Activated naive CD4-positive, alpha-beta T cell treated with Interleukin-2 at 50 U/mL for 16 hours (primary cell): ENCODE measurements at places on chromosomes 13 and 19.
A peak's percentile ranks its signal among the peaks of the same experiment; 100 is the strongest.

GRCh38 chr19:30450835-30451321, 78.7 kb downstream of the ZNF536 start:
- DNase-seq: no peak

GRCh38 chr13:57629821-57630235, 1.7 kb upstream of the PCDH17 start:
- peak; percentile 42 for DNase-seq

- DNase-seq: no peak
These were observed 16.2 kb downstream of the PCID2 start for GRCh38 chr13:113192279-113192678.

DNA sequence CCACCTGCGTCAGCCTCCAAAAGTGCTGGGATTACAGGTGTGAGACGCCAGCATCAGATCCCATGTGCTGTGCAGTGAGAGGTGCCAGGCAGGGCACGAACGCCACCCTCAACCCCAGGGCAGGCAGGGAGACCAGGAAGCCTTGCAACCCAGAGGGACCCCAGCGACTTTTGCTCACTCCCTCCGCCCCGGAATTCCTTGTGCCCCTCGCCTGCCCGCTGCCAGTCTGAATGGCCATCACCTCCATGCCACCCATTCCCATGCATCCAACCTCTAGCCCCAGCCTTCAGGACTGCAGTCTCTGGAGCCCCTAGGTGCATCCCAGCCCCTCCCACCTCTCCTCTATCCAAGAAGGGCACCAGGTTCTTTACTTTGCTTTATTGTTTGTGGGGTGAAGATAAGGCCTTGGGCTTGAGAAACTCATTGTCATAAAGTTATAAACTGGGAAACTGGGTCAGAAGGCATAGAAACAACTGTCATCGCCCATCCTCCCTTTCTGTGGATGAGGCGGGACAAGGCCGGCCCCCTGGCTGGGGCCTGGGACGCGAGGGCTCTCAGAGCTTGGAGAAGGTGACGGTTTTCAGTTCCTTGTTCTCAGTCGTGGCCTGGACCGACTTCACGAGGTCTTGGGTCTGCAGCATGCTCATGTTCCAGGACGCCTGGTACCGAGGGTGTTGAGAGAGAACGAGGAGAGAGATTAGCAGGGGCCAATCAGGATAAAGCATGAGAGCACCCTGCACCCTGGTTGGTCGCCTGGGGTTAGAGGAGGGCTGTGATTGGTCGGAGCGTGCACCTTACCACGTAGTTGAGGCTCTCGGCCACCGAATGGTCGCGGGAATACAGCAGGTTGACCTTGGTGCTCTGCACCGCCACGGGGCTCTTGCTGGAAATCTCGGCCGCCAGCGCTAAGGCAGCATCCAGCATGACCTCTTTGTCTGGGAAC, 2.6 kb upstream of the LGALS4 start:
- DNase-seq: no peak

DNA sequence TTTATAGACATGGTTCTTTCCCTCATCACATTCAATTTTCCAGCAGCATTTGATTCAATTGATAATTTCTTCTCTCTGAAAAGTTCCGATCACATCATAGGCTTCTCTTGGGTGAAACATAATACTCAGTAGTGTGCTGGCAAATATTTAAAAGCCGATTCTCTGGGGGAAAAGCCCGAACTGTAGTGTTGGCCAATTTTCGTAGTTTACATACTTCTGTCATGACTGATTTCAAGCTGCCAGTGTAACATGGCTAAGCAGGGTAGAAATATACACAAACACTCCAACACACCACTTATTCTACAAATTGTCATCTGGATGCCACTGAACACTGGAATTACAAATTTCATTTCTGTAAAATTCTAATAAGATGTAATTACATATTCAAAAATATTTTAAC, 56.1 kb upstream of the FREM2 start:
- no peak for DNase-seq

DNA sequence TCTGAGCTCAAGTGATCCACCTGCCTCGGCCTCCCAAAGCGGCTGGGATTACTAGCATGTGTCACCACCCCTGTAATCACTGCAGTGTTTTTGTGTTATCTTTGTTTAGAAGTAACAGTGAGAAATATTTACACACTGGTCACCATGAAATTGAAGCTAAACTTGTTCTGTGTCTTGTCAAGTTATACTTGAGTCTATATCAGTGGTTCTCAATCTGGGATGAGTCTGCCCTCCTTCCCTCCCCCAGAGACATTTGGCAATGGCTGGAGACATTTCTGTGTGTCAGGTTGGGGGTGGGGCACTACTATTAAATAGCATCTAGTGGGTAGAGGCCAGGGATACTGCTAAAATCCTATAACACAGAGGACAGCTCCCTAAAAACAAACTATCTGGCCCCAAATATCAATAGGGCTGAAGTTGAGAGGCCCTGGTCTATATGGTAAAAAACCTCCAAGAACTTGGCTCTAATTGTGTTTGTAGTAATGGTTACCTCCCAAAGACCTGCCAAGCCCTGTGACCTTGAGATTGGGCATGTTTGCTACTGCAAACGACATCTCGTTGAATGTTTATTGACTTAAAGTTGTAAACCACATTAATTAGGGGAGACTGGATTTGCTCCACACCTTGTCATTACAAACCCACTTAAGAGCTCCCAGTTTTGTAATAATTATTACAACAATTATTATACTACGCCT, 6.9 kb downstream of the CTU1 start:
- DNase-seq: no peak

DNA sequence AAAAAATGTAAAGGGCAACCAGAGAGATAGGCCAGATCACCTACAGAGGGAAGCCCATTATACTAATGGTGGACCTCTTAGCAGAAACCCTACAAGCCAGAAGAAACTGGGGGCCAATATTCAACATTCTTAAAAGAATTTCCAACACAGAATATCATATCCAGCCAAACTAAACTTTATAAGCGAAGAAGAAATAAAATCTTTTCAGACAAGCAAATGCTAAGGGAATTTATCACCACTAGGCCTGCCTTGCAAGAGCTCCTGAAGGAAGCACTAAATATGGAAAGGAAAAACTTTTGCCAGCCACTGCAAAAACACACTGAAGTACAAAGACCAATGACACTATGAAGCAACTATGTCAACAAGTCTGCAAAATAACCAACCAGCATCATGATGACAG, 28.4 kb downstream of the VSTM2B start:
- DNase-seq: no peak

- DNase-seq: no peak
These were observed 34.9 kb downstream of the ZNF726 start for GRCh38 chr19:23949611-23950010.

DNA sequence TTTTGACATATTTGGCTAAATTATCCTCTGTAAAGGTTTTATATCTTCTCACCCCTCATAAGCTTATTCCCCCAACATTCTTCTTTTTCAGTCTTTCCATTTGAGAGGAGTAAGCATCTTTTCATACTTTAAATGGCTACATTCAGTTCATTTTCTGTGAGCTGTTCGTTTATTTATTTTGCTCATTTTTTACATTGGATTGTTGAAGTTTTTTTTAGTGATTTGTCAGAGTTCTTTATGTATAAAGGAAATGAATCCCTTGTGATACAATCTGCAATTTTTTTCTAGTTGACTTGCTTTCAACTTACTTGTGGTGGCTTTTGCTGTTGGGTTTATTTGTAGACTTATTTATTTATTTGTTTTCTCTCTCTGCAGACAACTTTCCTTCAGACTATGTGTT, 250.3 kb downstream of the DLEU7 start:
- DNase-seq: no peak

DNA sequence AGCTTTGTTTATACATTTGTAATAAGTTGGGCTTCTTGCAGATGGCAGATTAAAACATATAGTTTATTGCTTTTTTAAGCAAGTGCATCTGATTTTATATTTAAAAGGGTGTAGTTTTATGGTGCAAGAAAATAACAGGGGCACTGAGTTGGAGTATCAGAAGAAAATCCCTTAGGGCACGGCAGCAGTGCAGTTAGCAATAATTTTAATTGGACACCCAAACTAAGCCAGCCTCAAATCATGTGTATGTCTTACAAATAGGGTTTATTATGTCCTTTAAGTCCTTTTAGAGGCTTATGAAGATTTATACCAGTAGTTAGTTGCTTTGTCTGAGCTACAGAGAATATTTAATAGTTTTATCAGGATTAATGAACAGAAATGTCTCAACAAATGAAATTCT, 57.5 kb downstream of the GPC6 start:
- DNase-seq: no peak

DNA sequence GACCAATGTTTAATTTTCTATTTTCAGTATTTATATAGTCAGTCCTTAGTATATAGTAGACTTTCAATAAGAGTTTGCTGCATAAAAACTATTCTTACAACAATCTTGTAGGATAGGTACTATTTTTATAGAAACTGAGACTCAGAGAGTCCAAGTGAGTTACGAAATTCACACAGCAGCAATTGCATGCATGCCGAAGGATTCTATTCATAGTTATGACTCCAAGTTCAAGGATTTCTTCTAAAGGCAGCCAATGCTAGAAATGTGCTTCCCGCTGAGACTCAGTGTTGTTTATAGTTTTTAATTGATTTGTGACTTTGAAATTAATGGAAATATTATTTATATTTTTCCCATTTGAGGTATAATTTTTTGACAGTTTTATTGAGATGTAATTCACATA, 62.7 kb upstream of the CSNK1A1L start:
- DNase-seq: no peak

DNA sequence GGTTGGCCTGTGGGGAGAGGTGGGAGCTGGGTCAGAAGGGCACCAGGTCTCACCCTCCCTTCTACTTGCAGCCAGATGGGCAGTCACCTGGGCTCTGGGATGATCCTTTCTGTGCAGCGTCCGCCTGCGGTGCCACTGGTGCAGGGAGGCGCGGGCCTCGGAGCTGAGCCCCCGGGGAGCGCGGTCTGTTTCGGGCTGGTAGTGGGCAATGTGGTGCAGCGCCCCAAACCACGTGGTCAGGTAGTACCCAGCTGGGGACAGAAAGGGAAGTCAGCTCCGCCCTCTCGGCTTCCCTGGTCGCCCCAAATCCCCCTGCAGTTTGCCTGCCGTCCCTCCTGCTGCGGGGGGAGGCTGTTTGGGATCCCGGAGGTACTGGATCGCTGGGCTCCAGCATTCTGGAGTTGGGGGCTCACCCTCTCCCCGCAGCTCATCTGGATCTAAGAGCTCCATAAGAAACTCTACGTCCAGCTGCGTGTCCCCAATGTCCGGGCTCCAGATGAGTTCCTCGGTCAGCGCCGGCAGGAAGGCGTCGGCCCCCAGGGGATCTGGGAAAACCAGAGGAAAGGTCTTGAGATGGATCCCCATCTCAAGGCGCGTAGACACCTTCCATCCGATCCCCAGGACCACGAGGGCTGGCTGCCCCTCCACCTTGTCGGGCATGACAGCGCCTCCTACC, 8.8 kb downstream of the RINL start:
- DNase-seq: no peak

DNA sequence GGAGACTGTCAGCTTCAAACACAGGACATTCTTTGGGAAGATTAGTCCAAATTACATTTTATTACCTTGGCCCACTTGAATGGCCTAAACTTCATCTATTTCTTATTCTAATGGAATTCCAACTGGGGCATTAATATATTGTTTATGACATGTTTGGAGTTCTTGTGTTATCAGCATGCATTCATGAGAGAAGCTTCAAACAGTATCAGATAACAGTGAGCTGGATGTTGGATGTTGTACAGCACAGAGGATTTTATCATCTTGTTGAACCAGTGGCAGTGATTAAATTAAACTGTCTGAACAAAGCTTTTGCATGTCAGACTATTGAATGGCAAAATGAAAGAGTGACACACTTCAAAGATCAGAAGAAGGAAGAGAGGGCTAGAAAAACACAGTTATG, 50.0 kb downstream of the MZT1 start:
- DNase-seq: no peak

GRCh38 chr13:73860501-73860900, 273.7 kb downstream of the KLF12 start:
- DNase-seq: no peak

DNA sequence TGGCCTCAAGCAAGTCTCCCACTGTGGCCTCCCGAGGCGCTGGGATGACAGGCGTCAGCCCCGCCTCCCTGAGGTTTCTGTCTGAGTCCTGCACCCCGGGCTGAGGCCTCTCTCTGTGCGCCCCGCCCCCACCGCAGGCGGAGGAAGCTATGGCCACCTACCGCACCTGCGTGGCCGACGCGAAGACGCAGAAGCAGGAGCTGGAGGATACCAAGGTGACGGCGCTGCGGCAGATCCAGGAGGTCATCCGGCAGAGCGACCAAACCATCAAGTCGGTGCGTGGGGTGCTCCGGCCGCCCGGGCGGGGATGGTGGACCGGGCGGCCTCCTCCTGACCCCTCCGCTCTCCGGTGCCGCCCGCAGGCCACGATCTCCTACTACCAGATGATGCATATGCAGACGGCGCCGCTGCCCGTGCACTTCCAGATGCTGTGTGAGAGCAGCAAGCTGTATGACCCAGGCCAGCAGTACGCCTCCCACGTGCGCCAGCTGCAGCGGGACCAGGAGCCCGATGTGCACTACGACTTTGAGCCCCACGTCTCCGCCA, 12.7 kb downstream of the ARHGAP45 start:
- peak; percentile 76 for DNase-seq

- DNase-seq: no peak
These were observed 22.2 kb upstream of the SIAH3 start for GRCh38 chr13:45873491-45874325.

DNA sequence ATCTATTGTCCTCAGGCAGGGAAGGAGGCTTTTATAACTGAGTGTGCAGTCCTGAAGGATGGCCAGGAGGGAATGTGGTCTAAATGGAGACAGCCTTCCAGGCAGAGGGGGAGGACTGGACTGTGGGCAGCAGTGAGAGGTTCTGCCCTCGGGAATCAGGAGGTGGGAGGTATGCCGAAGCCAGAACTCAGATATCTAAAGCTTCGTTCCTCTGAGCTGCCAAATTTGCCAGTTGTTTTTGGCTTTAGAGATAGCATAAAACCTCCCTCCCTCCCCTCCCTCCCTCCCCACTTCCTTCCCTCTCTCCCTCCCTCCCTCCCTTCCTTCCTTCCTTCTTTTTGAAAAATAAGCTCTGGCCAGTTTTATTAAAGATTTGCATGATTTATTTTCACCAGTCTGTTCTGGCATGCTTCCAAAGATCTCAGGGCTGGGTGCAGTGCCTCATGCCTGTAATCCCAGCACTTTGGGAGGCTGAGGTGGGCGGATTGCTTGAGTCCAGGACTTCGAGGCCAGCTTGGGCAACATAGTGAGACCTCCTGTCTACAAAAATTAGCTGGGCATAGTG, 2.4 kb downstream of the MEDAG start:
- no peak for DNase-seq

- no peak for DNase-seq
These were observed 172.7 kb upstream of the RNF113B start for GRCh38 chr13:98349731-98350305.

GRCh38 chr19:16229322-16229641, 31.6 kb downstream of the AP1M1 start:
- DNase-seq: no peak
